ENCODE measurements at places on chromosomes 5 and 9.

- no peak for DNase-seq
These were observed 15.4 kb upstream of the SMIM15 start for GRCh38 chr5:61177716-61178115.

GRCh38 chr5:78810098-78810920 is 161.7 kb upstream of the LHFPL2 start:
- DNase-seq, result no peak

- peak; percentile 79 for DNase-seq
These were observed 831 bp downstream of the ODF2 start for GRCh38 chr9:128456613-128457061.

DNA sequence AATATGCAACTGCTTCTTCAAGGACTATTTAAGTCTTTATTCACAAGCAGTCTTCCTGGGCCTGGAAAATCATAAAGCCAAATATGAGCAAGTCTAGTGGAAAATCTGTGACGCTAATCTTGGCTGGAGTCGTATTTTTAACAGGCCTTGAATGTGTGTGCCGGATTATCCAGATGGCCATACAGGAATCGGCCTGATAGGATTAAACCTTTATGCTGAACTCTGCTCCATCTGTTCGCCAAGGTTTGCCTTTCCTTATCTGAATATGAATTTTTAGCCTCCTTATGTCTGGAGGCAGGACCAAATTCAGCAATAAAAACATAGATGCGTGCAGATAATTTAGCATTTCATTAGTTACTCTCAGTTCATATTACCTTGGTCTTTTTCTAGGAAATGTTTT is 294.5 kb downstream of the EBF1 start:
- no peak for DNase-seq

GRCh38 chr9:109290385-109290784 is 30.5 kb downstream of the EPB41L4B start:
- no peak for DNase-seq

GRCh38 chr5:95809414-95809960 is 13.0 kb downstream of the GLRX start:
- no peak for DNase-seq

- DNase-seq, result peak; percentile 51
These were observed 141.1 kb upstream of the SLC12A2 start for GRCh38 chr5:127942246-127943060.

GRCh38 chr5:19927919-19928318 is 60.1 kb downstream of the CDH18 start:
- no peak for DNase-seq

DNA sequence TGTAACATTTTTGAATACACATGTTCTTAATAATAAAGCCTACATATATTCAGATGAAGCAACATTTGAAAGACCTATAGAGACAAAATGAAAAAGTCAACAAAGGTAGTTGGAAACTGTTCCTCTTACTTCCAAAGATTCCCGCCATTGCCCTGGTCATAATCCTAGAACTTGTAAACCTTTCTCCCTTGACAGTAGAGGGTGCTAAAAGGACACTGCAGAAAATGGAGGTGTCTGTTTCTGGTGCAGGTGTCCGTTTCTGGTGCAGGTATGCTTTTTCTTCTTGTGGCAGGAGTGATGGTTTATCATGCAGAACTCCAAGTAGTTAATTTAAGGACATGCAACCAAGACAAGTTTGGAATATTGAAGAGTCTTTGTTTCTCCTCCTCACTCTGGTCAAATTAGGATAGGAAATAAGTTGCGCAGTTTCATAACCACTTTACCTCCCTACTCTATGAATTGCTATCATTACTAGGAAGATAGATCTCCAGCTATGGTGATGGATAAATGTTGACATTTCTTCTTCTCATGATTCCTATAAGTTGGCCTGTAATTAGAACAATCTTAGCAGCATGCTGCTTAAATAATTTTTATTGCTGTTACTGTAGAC is 56.0 kb upstream of the FAM174A start:
- peak; percentile 7 for DNase-seq

DNA sequence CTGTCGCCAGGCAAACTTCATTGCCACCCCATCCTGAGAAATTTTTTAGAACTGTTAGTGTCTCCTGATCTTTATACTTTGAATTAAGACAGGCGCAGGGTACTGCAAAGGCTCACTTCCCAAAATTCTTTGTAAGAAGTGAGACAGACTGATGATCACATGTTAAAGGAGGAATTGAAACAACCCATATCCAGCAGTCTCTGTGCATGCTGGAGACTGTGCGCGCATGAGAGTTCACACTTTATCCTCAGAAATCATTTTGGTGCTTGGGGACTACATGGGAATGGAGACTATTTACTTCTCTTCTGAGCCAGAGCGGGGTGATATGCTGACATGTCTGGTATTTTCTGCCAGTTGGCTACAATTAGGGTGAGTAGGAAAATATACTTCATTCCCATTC is 91.2 kb downstream of the ZNF474 start:
- no peak for DNase-seq

GRCh38 chr5:19923742-19924141 is 64.3 kb downstream of the CDH18 start:
- no peak for DNase-seq

DNA sequence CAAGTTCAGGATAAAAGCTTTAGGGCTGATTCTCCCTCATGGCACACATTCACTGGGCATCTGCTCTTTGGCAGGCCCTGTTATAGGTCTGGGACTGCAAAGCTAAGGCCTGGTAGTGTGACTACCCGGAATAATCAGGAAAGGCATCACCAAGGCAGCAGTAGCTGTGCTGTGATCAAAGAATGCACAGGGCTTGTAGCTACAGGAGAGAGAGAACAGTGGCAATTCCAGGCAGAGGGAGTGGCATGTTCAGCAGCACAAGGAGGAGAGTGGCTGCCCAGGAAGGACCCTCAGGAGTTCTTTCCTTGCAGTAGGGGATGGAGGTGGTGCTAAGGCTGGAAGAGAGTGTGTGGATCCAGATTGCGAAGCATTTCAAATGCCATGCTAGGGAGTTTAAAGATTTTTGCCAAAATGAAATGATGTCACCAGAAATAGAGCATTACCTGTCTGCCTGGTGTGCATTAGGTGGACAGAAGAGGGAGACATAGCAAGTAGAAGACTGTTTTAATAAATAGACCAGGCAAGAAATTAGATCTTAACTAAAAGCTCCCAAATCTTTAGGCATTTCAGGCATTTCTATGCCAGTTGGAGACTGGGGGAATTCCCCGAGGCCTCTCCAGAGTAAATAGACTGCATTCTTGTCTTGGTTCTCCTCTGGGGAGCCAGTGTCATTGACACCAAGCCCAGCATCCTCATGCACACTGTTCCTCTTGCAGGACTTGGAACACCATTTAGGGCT is 69.1 kb downstream of the GPR21 start:
- peak; percentile 56 for DNase-seq
